ENCODE measurements at places on chromosomes 11 and 22. TPM values are rescaled to one million over a fixed set of nuclear protein-coding genes. Genes with fewer than 3 reads are reported as not detected.

The SAA4 gene
- total RNA-seq, result not detected

The OR5AL1 gene
- total RNA-seq, result not detected

The OR4A16 gene
- not detected for total RNA-seq

The TM7SF2 gene
- total RNA-seq, result 83.7 TPM

The PGR gene
- total RNA-seq, result 14.1 TPM

The PRMT3 gene
- total RNA-seq, result 13.2 TPM

The TESMIN gene
- 2.6 TPM for total RNA-seq

The C22orf23 gene
- 0.49 TPM for total RNA-seq

The MMP27 gene
- not detected for total RNA-seq

The SMC1B gene
- not detected for total RNA-seq

The CBX6 gene
- total RNA-seq, result 39.8 TPM

The MS4A6E gene
- total RNA-seq, result not detected

The FOXRED1 gene
- 36.3 TPM for total RNA-seq

The INS gene
- not detected for total RNA-seq

The TNNT3 gene
- 49.9 TPM for total RNA-seq

The CASP12 gene
- 0.46 TPM for total RNA-seq

The DEFB131B gene
- not detected for total RNA-seq

The PRAME gene
- not detected for total RNA-seq

The CEND1 gene
- total RNA-seq, result 0.38 TPM

The PRG3 gene
- not detected for total RNA-seq

The MYEOV gene
- total RNA-seq, result not detected

The CALCB gene
- total RNA-seq, result not detected

The POU2AF1 gene
- total RNA-seq, result 0.11 TPM

The GNAZ gene
- total RNA-seq, result 2.7 TPM

The BTG4 gene
- not detected for total RNA-seq

The XRRA1 gene
- total RNA-seq, result 6.5 TPM

The MS4A18 gene
- total RNA-seq, result not detected

The NFRKB gene
- total RNA-seq, result 10.8 TPM

The TMEM45B gene
- 0.11 TPM for total RNA-seq

The VSIG2 gene
- 1.3 TPM for total RNA-seq

The TRIM48 gene
- not detected for total RNA-seq

The CD6 gene
- not detected for total RNA-seq

The ST14 gene
- 1.7 TPM for total RNA-seq

The MUC2 gene
- total RNA-seq, result not detected

The CARD18 gene
- 0.67 TPM for total RNA-seq

The UBQLN3 gene
- 0.32 TPM for total RNA-seq
